Hematopoietic multipotent progenitor cell (in vitro differentiated cells): ENCODE measurements at places on chromosomes 5 and 9.

- no peak for DNase-seq
Measured at GRCh38 chr5:164027738-164028137, 522.3 kb downstream of the MAT2B start.

DNA sequence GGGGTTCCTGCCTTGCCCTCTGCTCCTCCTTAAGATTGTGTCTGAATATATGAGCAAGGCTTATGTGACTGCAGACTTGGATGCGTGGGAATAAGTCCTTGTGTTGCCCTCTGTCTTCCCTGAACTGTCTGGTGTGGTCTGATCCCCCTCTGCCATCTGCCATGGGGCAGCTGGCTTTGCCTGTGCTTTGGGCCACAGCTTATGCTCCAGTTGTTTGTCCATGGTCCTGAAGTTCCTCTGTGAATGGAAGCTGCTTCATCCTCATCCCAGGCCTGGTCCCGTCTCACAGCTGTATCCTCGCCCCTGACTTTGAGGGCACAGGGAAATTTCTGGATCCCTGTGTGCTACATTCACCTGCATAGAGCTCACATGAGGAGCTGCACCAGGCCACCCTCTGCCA, 14.7 kb downstream of the IL31RA start:
- no peak for DNase-seq

DNA sequence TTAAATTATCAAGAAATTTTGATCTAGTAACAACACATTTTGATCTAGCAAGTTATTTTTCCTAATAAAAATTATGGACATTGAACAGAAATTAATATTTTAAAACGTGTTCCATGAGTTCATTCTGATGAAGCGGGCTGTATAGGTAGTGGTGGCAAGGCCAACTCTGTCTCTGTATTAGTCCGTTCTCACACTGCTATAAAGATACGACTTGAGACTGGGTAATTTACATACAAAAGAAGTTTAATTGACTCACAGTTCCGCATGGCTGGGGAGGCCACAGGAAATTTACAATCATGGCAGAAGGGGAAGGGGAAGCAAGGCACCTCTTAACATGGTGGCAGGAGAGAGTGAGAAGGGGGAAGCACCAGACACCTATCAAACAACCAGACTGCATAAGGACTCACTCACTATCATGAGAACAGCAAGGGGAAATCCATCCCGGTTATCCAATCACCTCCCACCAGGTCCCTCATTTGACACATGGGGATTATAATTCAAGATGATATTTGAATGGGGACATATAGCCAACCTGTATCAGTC, 61.2 kb downstream of the TMEM232 start:
- DNase-seq = no peak

DNA sequence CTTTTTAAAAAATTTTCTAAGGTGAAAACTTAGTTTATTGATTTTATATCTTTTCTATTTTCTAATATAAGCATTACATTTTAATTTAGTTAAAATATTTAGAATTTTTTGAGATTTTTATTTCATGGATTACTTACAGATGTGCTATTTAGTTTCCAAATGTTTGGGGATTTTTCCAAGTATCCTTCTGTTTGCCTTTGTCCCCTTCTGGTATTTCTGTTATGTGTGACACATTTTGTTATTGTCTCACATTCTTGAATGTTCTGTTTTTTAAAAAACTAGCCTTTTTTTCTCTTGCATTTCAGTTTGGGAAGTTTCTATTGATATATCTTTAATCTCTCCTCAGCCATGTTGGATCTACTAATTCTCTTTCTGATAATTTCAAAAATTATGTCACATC, 234.9 kb downstream of the FAM170A start:
- DNase-seq = no peak

DNA sequence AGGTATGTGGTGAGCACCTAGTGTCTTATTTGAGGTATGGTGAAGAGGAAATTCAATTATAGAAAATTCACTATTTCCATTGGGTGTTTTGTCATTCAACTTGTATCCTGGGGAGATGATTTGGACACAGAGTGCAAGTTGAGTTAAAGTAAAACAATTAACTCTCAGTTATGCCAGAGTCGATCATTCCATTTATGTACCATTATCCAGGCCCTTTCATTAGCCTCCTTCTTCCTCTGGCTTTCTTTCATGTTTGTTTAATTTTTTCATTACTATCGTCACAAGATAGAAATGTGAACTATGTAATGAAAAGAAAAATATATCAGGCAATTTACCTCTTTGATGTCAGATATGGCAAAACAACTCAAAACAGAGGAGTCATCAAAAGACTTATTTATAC, 1347.2 kb upstream of the NUDT12 start:
- DNase-seq = no peak

GRCh38 chr9:91163444-91163772, 198.3 kb downstream of the AUH start:
- DNase-seq = no peak

- no peak for DNase-seq
Measured at GRCh38 chr5:124342584-124342983, 403.9 kb downstream of the ZNF608 start.

DNA sequence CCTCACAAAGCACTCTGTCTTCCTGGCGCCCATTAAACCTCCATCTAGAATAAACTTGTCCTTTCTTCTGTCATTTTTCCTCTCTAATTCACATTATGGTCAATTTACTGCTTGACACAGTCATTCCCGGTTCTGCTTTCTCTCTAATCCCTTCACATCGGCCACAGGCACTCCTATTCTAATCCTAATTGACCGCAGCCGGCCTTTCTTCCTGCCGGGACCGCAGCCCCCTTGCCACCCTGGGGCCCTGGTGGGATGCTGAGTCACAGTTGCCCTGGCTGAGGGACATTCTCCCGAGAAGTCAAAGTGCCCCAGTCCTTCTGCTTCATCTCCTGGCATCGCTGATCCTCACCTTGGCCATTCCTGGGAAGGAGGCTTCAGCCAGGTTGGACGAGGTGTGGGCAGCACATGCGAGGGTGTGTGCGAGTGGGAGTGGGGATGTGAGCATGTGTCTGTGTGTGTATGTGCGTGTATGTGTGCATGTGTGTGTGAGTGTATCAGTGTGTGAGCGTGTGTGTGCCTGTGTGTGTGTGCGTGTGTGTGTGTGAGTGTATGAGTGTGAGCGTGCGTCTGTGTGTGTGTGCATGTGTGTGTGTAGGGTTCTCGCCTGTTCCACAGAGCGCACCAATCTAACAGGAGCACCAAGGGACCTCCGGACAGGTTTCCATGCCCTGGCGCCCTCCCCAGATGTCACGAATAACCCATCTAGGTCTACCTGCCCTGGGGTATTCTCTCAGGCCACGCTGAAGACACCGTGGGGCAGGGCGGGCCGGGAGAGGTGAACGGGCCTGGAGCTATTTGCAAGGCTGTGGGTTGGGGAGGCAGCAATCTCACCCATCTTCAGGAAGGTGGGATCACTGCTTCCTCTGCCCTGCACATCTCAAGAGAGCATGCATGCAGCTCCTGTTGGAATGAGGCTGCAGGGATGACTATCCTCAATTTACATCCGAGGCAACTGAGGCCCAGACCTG, 191.2 kb downstream of the PAX5 start:
- DNase-seq = peak; percentile 42

DNA sequence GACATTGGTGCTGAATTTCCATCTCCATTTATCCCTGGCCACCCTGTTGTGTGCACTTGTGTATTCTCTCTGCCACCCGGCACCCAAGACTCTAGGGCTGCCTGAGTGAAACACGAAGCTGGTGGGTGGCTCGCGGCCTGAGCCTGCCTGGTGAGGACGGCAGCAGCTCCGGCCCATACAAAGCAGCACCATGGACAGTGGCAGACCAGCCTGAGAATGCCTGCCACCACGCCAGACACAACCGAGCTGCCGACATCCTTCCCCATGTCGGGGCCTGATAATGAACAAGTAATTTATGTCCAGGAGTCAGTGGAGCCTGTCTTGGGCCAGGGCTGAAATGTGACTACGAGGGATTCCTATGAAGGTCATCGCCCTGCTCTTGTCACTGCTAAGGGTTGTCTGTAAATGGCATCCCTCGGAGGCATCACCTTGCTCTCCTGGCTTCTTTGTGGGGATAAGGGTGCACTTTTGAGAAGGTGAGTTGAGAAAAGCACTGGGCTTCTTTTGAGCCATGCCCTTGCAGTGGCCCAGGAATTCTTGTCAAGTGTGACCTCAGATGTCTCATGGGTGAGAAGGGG, 175.7 kb downstream of the MELK start:
- peak; percentile 54 for DNase-seq

GRCh38 chr5:89401659-89402058, 518.7 kb upstream of the MEF2C start:
- no peak for DNase-seq

DNA sequence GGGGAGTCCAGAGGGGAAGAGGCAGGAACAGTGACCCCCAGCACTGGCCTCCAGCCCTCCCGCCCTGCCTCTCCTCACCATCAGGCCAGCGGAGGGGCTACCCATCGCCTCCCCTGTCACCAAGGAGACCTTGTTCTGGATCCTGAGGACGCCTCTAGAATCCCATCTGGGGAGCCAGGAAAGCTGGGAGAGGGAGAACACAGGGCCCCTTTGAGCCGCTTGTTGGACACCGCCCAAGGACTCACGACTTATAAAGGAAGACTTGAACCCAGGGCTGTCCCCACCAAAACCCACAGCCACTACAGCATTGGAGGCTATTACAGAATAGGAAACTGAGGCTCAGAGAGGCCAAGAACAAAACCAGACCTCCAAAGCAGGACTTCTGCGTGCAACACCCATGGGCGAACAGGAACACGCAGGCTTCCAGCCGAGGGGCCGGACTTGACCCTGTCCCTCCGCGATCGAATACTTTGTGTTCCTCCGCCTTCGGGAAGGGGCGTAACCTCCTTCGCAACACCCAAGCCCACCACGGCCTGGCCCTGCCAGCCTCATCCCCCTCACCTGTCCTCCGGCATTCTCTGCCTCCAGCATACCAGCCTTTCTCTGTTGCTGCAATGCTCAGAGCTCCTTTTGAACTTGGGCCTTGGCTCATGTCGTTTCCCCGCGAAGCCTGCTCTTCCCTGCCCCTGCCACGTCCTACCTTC, 54.2 kb downstream of the C9orf50 start:
- no peak for DNase-seq

DNA sequence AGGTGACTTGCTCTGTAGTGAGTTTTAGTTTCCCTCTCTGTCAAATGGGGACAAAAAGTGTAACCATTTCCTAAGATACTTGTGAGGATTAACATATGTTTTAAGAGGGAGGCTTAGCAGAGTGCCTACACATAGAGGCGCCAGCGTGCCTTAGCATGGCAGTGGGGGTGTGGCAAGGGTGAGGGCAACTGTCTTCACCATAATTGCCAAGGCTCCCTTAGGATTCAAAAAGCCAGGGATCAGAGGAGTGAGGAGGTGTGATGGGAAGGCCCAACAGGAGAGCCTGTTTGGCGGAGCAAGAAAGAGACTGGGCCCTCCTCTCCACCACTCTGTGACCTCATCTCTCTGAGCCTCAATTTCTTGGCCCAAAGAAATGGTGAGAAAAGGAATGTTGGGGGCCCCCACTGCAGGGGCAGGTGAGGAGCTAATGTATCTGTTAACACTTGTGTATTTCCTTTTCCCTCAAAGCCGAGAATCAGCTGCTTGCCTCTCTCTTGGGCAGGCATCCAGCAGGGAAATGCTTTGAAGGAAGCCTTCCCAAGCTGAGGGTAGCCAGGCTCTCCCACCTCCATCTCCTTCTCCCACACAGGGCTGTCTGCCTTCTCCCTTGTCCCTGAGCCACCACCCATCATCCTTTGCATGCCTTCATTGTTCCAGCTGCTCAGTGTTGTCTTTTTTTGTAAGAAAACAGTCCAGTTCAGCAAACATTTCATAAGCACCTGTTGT, 76.0 kb downstream of the DAB2IP start:
- no peak for DNase-seq

GRCh38 chr5:39478863-39479262, 54.1 kb upstream of the DAB2 start:
- DNase-seq = no peak

DNA sequence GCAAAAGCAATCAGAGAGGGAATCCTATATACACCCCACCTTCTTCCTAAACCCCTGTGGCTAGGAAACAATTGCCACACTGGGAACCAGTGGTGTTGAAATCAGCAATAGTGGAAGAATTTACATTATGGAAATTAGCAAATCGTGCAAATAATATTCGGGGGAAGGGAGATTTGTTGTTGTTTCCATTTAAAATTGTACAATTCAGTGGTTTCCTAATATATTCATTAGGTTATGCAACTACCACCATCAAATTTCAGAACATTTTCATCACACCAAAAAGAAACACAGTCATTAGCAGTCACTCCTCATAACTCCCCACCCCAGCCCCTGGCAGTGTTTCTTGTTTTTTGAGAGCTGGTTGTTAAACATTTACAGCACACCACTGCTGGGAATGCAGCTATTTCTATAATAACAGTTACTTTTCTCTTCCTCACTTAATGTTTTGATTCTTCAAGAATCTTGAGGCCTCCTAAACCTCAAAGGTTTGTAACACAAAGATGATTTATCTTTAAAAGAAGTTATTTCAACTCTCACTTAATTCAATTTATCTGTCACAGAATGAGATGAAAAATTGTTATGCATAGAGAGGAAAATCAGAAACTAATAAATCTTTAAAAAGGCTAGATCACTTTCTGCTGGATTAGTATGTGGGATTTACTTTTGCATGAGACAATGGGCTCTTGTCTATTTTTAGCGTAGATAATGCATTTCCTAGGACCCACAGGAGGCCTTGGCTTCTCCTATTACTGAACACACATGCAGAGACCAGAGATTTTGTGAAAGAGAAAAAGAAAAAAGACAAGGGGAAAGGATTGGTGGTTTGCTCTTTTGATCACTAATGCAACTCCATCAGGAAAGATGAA, 91.8 kb upstream of the DAPK1 start:
- no peak for DNase-seq

GRCh38 chr5:100706776-100707175, 171.6 kb downstream of the FAM174A start:
- DNase-seq = peak; percentile 54

- no peak for DNase-seq
Measured at GRCh38 chr5:138745268-138745667, 8.0 kb upstream of the CTNNA1 start.

DNA sequence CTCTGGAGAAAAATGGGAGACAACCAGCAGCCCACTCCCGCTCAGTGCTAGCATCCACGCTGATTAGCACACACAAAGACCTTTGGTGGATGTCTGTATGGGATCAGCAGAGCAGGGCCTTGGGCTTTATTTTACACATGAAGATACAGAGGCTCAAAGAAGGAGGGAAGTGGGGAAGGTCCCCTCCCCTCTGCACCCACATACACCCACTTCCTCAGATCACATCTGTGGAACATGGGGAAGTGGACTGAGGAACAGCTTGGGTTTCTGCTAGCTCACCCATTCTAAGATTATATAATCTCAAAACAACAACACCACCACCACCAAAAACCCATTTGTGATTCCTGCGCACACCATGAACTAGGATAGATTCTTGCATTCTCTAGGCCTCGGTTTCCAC, 14.0 kb downstream of the GGTA1 start:
- DNase-seq = no peak

GRCh38 chr5:83750749-83751148, 30.1 kb upstream of the HAPLN1 start:
- DNase-seq = no peak

GRCh38 chr5:85182344-85182743, 797.7 kb upstream of the EDIL3 start:
- DNase-seq = no peak
